ENCODE measurements at places on chromosomes 13 and 19. TPM values are rescaled to one million over a fixed set of nuclear protein-coding genes. Genes with fewer than 3 reads are reported as not detected.
A peak's percentile ranks its signal among the peaks of the same experiment; 100 is the strongest.

The SIGLEC9 gene
- not detected for total RNA-seq

The BRCA2 gene
- total RNA-seq: 25.1 TPM

GRCh38 chr19:5676772-5677105 lies 3.6 kb downstream of the MICOS13 start:
- no peak for DNase-seq
- no peak overlapping the region for H3K4me3 ChIP-seq
- H3K4me1 ChIP-seq: peaks cover 18% of the 10 kb centered on the region
- no peaks in the 10 kb centered on the region for H3K27me3 ChIP-seq

The NLRP9 gene
- total RNA-seq: not detected

DNA sequence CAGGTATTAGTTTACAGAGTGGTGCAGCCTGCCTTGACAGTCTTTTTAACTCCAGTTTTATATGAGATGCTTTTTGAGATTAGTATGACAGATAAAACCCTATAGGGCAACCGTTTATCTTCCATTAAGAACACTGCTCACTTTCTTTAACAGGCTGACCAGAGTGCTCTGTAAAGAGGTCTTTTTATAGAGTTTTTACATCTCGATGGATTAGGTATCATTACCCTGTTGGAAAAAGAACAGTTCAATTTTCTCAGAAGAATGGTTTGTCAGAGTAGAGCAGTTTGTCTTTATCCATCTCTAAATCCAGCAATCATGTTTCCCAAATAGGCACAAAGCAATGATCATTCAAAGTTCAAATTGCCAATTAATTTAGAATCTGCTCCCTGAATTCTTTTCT lies 395.2 kb upstream of the ARGLU1 start:
- no peak for DNase-seq
- H3K27me3 ChIP-seq: no peaks in the 10 kb centered on the region
- H3K27ac ChIP-seq: no peak overlapping the region
- H3K4me1 ChIP-seq: no peaks in the 10 kb centered on the region

GRCh38 chr13:58376349-58376748 lies 744.8 kb downstream of the PCDH17 start:
- H3K27me3 ChIP-seq: no peaks in the 10 kb centered on the region
- no peaks in the 10 kb centered on the region for H3K36me3 ChIP-seq
- H3K27ac ChIP-seq: no peak overlapping the region

DNA sequence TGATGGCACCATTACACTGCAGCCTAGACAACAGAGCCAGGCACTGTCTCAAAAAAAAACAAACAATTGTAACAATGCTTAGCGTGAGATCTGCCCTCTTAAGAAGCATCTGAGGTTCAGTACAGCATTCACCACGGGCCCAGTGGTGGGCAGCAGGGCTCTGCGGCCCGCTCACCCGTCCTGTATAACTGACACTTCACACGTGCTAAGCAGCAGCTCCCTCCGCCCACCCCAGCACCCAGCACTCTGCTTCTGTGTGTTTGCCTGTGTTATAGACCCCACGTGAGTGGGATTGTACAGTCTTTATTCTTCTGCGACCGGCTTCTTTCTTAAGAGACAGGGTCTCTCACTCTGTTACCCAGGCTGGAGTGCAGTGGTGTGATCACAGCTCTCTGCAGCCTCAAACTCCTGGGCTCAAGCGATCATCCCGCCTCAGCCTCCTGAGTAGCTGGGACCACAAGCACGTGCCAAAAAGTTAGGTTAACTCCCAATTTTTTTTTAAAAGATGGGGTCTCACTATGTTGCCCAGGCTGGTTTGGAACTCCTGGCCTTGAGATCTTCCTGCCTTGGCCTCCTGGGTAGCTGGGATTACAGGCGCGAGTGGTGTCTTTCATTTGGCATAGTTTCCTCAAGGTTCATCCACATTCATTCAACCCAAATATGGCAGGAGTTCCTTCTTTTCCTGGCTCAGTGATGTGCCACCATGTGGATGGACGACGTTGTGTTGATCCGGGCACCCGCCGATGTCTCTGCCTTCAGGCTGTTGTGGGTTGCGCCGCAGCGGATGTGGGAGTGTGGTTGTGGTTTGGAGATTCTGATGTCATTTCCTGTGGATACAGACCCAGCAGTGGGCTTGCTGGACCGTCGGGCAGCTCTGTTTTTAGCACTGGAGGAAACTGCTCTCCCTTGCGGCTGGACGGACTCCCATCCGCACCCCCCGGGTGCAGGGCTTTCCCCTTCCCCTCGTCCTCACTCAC lies 170.0 kb downstream of the KDM4B start:
- DNase-seq: peak; percentile 96
- peak overlapping the region; percentile 58 for H3K4me3 ChIP-seq
- H3K36me3 ChIP-seq: peaks cover 25% of the 10 kb centered on the region

The ATP4B gene
- total RNA-seq: not detected

The KIR2DL1 gene
- total RNA-seq: 0.19 TPM

DNA sequence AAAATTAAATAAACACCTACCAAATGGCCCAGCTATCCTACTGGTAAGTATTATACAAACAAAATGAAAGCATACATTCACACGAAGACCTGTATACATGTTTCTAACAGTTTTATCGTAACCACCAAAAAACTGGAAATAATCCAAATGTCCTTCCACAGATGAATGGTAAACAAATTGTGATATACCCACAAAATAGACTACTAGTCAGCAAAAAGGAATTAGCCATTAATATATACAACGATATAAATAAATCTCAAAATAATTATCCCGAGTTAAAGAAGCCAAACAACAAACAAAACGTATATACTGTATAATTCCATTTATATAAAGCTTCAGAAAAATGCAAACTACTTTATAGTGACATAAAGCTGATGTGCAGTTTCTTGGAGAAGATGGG lies 106.3 kb upstream of the SERTM1 start:
- no peaks in the 10 kb centered on the region for H3K4me1 ChIP-seq
- no peak overlapping the region for H3K4me3 ChIP-seq
- no peak overlapping the region for H3K27ac ChIP-seq
- no peaks in the 10 kb centered on the region for H3K27me3 ChIP-seq

- H3K27ac ChIP-seq: no peak overlapping the region
- H3K4me1 ChIP-seq: peaks cover 3% of the 10 kb centered on the region
- H3K27me3 ChIP-seq: no peaks in the 10 kb centered on the region
- no peak overlapping the region for H3K4me3 ChIP-seq
Measured at GRCh38 chr13:22194106-22194805, 523.4 kb downstream of the FGF9 start.

- no peak overlapping the region for H3K4me3 ChIP-seq
- peaks cover 38% of the 10 kb centered on the region for H3K4me1 ChIP-seq
- H3K36me3 ChIP-seq: peaks cover 37% of the 10 kb centered on the region
- no peak for DNase-seq
- H3K27ac ChIP-seq: no peak overlapping the region
Measured at GRCh38 chr19:44893332-44894051, 2.4 kb downstream of the TOMM40 start.

- DNase-seq: no peak
- H3K27me3 ChIP-seq: peaks cover 5% of the 10 kb centered on the region
- H3K4me3 ChIP-seq: no peak overlapping the region
- no peaks in the 10 kb centered on the region for H3K36me3 ChIP-seq
Measured at GRCh38 chr19:12864721-12865715, 16.2 kb downstream of the DNASE2 start.

The CLC gene
- total RNA-seq: not detected

- H3K27me3 ChIP-seq: no peaks in the 10 kb centered on the region
- H3K36me3 ChIP-seq: peaks cover 25% of the 10 kb centered on the region
- H3K4me1 ChIP-seq: no peaks in the 10 kb centered on the region
- H3K27ac ChIP-seq: no peak overlapping the region
- DNase-seq: no peak
- H3K4me3 ChIP-seq: no peak overlapping the region
Measured at GRCh38 chr19:45066921-45067661, 9.2 kb downstream of the ZNF296 start.

The ZNF90 gene
- 16.6 TPM for total RNA-seq

GRCh38 chr19:50401605-50402450 lies 16.9 kb upstream of the SPIB start:
- peaks cover 29% of the 10 kb centered on the region for H3K36me3 ChIP-seq
- H3K4me1 ChIP-seq: no peaks in the 10 kb centered on the region
- no peak overlapping the region for H3K27ac ChIP-seq

The RUBCNL gene
- not detected for total RNA-seq

DNA sequence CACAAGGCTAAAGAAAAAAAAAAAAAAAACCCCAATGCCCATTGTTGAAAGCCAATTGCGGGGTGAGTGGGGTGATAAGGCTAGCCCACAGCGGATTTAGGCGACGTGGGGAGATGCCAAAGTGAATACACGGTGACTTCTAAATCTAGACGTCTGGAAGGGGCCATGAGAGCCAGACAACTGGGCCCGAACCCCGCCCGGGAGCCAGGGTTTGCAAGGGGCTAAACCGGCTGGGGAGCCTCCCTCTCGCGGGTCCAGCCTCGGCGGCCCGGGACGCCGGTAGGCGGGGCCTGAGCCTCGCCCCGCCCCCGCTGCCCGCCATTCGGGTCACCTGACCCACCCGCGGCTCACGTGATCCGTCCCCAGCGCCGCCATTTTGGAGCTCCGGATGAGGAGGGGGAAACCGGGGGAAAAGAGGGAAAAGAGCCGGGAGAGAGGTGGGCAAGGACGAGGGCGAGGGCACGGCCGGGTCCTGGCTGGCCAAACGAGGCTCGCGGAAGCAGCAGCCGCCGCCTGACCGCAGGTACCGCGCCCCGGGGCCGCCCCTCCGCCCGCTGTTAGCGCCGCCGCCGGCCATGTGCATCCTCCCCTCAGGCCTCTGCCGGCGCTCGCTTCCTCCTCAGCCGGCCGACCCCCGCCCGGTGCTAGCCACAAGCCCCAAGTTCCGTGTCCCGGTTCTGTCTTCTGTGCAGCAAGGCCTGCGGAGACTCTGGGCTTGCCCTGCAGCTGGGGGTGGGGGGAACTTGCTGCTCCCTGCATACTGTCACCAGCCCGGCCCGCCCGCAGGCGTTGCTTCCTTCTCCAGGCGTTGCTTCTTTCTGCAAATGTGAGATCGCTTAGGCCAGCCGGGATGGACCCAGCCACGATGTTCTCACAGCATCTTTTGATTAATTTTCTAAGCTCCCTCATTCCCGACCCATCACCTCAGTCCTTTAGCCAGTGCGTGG lies at the start of gene ZNF507:
ZNF507 (plus strand) TSS at position 350 of the 947 bp plus-strand sequence. CDS start 7,221 bp downstream, outside the sequence.
- peak within 1 kb of the TSS; percentile 98 for H3K4me3 ChIP-seq
- peaks cover 27% of the 10 kb centered on the region for H3K36me3 ChIP-seq
- peaks cover 3% of the 10 kb centered on the region for H3K27me3 ChIP-seq
- peak; percentile 90 for DNase-seq
- H3K4me1 ChIP-seq: peaks cover 35% of the 10 kb centered on the region
- peak within 1 kb of the TSS; percentile 94 for H3K27ac ChIP-seq

The TMEM86B gene
- 16.0 TPM for total RNA-seq

The RFPL4AL1 gene
- not detected for total RNA-seq

GRCh38 chr13:61149331-61149730 lies 266.3 kb downstream of the PCDH20 start:
- H3K4me3 ChIP-seq: no peak overlapping the region
- H3K4me1 ChIP-seq: no peaks in the 10 kb centered on the region
- no peaks in the 10 kb centered on the region for H3K27me3 ChIP-seq

The DKKL1 gene
- total RNA-seq: not detected

DNA sequence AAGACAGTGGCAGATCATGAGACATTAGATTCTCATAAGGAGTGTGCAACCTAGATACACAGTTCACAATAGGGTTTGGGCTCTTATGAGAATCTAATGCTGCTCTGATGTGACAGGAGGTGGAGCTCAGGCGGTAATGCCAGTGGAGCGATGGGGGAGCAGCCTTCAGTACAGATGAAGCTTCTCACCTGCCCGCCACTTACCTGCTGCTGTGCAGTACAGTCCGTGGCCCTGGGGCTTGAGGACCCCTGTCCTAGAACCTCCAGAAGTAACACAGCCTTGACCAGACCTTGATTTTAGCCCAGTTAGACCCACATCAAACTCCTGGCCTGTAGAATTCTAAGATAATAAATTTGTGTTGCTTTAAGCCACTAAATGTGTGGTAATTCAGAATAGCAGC lies 215.1 kb upstream of the MIR17HG start:
- H3K27me3 ChIP-seq: peaks cover 13% of the 10 kb centered on the region
- H3K36me3 ChIP-seq: no peaks in the 10 kb centered on the region
- no peak for DNase-seq
- no peak overlapping the region for H3K4me3 ChIP-seq

GRCh38 chr19:9060564-9061340 lies 26.1 kb upstream of the OR1M1 start:
- no peak for DNase-seq
- no peak overlapping the region for H3K27ac ChIP-seq
- H3K36me3 ChIP-seq: no peaks in the 10 kb centered on the region
- no peaks in the 10 kb centered on the region for H3K27me3 ChIP-seq
- H3K4me3 ChIP-seq: no peak overlapping the region
- H3K4me1 ChIP-seq: no peaks in the 10 kb centered on the region

The ZNF560 gene
- not detected for total RNA-seq

The KLK2 gene
- 0.29 TPM for total RNA-seq
